ENCODE measurements at places on chromosomes 5 and 9. TPM values are rescaled to one million over a fixed set of nuclear protein-coding genes. Genes with fewer than 3 reads are reported as not detected.

Gene CCNJL
- total RNA-seq, result 0.80 TPM

GRCh38 chr5:5738797-5739489, 316.5 kb downstream of the ICE1 start:
- DNase-seq, result no peak

DNA sequence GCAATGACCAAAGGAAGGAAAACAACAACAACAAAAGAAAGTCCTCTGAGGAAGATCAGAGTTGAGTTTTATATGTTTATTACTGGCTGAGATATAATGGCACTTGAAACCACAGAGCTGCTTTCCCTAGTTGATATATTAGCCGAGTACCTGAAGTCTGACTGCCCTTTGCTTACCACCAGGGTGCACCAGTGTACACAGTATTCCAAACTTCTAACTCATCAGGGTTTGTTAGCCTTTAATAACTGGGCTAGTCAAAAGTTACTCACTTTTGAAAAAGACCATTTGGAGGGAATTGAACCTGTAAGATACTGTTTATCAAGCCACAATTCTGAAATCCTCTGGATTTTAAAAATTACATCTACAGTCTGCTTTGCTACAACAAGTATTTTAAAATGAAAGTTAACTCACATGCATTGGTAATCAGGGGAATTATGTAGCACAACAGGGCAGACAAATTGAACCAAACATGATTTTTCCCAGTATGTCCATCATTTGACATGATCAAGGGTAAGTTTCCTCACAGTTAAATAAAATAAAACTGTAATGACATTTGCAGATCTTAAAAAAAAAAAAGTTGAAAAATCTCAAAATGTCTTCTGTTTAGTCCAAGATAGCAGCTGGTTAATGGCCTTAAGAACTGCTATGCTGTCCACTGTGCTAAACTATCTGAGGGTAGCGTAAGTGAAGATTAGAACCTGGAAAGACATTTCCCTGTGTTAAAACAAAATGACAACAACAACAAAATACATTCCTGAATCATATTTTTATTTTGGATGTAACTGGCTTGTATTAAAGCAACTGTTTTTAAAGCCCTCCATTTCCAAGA, 57.3 kb upstream of the C6 start:
- no peak for DNase-seq

DNA sequence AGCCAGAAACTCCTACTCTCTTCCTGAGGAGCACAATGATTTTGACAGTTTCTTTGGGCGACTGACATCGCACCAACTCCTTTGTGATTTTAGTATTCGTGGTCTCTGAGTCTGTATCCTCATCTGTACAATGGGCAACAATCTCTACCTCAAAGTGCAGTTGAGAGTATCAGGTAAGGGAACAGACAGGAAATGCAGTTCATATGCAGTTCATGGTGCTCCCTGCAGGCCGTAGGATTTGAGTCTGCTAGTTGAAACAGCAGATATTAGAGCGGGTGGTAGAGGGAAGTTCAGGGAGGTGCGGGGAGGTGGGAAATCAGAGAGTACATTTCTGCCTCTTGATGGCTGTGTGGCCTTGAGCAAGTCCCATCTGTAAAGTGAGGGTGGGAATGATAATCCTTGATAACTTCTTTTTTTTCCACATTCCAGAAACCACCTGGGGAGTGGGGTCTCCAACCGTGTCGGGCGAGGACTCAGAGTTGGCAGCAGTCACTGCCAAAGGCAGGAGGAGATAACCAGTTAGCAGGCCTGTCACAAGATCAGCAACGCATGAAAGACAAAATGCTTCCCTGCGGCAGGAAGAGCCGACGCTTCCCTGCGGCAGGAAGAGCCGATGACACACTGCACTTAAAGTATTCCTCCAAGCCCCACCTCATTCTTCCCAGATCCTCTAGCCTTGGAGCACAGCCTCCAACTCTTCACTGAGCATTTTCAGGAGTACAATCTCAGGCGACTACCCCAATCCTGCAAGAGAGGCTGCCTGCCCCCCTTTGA, 6.0 kb upstream of the NEK6 start:
- no peak for DNase-seq

DNA sequence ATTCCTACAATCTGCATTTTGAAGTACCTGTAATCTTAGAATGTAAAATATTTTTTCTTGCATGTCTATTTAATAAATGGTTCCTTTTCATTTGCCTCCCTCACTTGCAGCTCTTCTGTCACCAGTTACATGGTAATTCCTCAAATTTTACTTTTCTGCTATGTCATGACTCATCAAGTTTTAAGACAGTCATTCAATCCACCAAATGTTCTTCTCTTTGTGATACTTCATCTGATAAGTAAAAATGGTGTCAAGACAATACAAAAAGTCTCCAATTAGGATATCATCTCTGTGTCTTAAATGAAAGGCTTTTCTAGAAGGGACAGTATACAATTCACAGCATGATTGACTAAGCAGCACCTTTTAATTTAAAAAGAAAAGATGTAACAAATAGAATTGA, 104.9 kb upstream of the FTMT start:
- no peak for DNase-seq
